ENCODE measurements at places on chromosomes 3 and 15.
A peak's percentile ranks its signal among the peaks of the same experiment; 100 is the strongest.

- no peak for DNase-seq
Measured at GRCh38 chr3:116141724-116142123, 303.6 kb downstream of the LSAMP start.

- no peak for DNase-seq
Measured at GRCh38 chr3:113255100-113255853, 43.9 kb downstream of the BOC start.

- no peak for DNase-seq
Measured at GRCh38 chr15:39534996-39535395, 45.9 kb upstream of the THBS1 start.

GRCh38 chr3:14463330-14464140 is 61.1 kb downstream of the SLC6A6 start:
- DNase-seq: no peak

DNA sequence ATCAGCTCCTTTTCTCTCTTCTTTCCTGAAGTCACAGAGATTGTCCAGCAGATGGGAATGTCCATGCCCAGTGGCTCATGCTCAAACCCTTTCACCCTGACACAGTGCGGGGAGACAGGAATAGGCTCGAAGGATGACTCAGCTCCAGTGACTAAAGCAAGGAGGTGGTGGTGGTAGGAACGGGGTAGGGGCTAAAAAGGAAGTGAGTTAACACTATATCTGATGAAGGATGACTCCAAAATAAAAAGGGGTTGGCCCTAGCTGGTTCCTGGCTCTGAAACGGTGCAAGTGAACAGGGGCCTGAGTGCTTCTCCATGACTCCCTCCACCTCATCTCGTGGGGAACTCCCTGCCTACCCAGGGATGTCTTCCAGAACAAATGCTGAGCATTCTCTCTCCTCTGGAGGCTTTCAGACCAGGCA is 167.4 kb upstream of the LPP start:
- DNase-seq: peak; percentile 21

Data from stimulated activated CD8-positive, alpha-beta memory T cell treated with anti-CD3 and anti-CD28 coated beads, Interleukin-15, amount 100 ng/mL, for 48 hours (primary cell).